M059J (cell line): ENCODE measurements at places on chromosomes 1 and 21.
A peak's percentile ranks its signal among the peaks of the same experiment; 100 is the strongest.

GRCh38 chr1:215181518-215181917, 99.0 kb downstream of the KCNK2 start:
- peak; percentile 8 for DNase-seq

- DNase-seq = no peak
Observed at GRCh38 chr21:46226146-46226545, 2.4 kb downstream of the LSS start.

DNA sequence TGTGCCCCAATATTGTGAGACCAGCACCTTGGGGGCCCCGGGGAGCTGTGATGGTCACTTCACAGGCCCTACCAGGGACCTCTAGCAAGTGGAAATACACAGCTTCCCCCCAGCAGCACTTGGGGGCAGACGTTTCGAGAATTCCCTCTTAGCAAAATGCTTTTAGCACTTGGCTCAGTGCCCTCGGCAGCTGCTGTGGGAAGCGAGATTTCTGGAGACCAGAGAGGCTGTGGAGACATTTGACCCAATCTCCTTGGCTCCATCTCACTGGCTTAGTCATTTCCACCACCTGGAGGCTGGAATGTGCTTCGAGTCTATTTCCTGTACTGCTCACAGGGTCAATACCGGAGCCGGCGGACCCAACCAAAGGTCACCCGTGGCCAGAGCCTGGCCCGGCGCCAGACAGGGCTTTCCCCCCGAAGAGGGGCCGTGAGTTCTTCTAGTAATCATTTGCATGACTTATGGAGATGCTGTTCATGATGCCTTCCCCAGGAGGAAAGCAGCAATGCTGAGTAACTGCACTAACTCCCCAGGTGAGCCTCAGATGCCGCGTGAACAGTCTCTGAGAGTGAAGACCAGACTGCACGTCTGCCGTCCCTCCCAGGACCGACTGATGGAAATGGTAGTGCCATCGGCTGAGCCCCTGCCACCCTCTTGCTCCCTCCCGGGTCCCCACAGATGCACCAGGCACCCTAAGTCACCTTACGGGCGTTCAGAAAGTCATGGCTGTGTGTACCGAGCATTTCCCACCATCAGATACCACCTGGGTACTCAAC, 4.4 kb upstream of the C2CD2 start:
- DNase-seq = peak; percentile 98

DNA sequence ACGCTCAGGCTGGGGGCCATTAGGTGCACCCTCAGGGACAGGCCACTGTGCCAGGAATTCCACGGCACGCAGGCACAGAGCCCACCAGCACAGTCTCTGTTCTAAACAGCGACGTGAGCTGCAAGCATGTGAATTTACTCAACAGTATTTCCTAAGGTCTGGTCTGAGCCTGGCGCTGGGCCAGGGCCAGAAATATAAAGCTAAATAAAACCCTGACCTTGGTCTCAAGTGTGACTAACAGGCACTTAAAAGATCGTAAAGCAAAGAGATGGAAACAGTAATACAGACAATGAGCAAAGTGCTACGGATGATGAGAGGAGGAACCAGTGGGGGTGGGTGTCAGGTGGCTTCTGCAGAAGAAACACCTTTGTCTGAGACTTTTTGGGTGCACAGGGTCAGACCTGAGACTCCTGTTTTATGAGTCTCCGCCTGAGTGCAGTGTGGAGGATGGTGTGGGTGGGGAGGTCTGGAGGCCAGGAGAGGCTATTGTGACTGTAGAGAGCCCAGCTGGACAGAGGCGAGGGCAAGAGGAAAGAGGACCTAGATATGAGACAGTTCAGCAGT, 53.4 kb upstream of the EDN2 start:
- DNase-seq = peak; percentile 90

- DNase-seq = peak; percentile 30
Observed at GRCh38 chr1:111221633-111222291, 5.8 kb upstream of the CHI3L2 start.

DNA sequence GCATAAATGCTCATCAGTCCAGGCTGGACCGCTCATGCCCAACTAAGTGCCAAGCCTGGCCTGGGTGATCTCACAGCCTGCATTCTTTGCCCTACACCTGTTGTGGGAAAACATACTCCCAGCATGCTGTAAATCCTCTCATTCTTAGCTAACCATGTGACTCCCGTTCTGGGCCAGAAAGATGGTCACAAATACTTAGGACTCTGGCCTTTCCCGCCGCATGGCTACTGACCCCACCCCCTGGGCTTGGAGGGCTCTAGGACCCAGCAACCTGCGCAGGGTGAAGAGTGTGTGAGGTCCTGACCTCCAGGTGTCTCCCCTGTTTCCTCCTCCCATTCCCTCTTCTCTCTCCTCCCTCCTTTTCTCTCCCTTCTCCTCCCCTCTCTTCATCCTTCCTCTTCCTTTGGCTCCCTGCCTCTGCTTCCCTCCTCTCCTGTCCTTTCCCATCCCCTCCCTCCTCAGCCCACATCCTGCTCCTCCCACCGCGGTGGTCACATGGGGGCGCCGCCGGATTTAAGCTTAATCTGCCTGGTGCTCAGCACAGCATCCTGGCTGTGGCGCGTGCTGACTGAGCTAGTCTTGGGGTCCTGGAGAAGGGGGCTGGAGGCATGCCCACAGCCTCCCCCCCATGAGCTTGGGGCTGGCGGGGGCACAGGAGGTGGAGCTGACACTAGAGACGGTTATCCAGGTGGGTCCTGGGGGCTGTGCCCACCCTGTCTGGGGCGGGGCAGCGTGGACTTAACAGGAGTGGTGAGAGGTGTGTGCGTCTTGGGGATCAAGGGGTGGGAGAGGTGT, at the start of gene CROCC:
TSS of gene CROCC (plus strand) at position 541 of the 795 bp plus-strand sequence. CDS start at position 629, 88 bp downstream.
- no peak for DNase-seq

DNA sequence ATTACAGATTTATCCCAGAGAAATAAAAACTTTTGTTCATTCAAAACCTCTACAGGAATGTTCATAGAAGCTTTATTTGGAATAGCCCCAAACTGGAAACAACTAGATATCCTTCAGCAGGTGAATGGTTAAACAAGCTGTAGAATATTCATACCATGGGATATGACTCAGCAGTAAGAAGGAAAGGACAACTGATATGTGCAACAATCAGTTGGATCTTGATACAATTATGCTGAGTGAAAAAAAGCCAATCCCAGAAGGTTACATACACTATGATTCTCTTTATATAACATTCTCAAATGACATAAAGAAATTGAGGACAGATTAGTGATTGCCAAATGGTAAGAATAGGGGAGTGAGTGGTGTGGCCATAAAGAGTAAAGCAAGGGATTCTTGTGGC, 376.7 kb downstream of the S1PR1 start:
- DNase-seq = no peak

- peak; percentile 9 for DNase-seq
Observed at GRCh38 chr1:221015159-221015790, 136.0 kb downstream of the HLX start.
